Activated CD4-positive, alpha-beta T cell treated with anti-CD3 and anti-CD28 coated beads, Interleukin-2, amount 50 U/mL, for 48 hours (primary cell): ENCODE measurements at places on chromosomes 11 and 22.

DNA sequence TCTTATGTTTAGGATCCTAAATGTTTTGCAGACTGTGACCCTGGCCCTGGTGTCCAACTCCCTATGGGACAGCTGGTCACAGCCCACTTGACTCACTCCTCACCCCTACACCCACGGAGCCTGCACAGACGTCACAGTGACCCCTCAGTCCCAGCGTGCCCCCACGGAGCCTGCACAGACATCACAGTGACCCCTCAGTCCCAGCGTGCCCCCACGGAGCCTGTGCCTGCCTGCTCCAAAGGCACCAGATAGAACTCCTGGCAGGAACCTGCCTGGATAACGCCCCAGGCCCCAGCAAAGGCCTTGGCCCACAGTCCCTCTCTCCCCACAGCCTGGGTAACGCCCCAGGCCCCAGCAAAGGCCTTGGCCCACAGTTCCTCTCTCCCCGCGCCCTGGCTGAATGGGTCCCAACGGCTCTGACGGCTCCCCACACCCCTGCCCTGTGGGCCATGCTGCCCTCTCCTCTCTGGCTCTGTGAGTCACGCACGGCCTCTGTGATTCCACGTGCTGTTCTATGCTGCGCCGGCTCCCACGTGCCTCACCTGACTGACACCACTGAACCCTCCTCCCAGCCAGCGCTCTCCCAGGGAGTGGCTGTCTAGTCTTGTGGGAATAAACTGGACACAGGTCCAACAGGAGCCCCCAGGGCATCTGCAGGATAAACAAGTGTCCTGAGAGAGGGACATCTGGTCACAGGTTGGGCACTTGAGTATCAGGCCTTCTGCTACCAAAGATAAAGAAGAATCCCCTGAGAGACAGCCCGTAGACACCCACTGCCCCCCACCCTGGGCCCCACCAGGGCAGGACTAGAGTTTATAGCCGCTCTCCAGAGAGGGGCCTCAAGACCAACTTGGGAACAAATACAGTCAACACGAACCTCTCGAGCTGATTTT, 250.3 kb downstream of the BRD1 start:
- no peak for DNase-seq

- DNase-seq: no peak
Observed at GRCh38 chr11:31387379-31387778, 17.7 kb downstream of the DNAJC24 start.

- DNase-seq: no peak
Observed at GRCh38 chr11:39239553-39239952, 2219.9 kb downstream of the LRRC4C start.

GRCh38 chr11:32987851-32988250, 27.8 kb upstream of the DEPDC7 start:
- DNase-seq: no peak

DNA sequence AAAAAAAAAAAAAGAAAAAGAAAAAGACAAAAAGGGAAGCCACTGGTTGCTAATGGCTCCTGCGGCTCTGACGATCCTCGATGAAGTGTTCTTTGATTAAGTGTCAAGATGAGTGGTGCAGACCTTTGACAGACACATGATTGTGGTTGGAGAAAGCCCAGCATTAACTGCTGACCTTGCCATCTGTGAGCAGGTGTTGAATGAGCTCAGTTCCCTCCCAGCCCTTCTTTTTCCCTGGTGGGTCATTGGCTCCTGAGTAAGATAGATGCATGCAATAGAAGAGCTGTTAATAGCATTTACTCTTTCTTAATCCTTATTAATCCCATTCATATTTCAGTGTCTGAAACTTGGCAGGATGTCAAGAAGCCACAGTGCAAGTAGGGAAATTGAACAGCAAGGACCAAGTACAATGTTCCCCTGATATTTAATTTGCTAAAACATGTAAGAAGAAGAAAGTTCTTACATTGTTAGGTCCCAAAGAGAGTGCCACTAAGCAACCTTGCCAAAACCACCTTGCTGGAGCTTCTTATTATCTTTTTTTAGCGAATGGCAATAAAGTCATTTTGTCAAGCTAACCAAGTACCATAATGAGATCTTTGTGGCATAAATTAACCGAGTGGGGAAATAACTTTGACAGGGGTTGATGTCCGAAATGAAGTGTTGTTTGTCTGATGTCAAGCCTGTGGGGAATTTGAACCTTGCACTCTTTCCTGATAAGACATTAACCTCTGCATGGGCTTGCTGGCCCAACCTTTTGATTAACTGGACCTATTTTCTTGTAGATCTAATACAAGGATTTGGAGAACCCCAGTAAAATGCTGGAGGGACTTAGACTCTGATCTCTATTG, 113.7 kb downstream of the PTPRJ start:
- DNase-seq: no peak

- DNase-seq: no peak
Observed at GRCh38 chr22:36538529-36538928, 9.6 kb upstream of the EIF3D start.

DNA sequence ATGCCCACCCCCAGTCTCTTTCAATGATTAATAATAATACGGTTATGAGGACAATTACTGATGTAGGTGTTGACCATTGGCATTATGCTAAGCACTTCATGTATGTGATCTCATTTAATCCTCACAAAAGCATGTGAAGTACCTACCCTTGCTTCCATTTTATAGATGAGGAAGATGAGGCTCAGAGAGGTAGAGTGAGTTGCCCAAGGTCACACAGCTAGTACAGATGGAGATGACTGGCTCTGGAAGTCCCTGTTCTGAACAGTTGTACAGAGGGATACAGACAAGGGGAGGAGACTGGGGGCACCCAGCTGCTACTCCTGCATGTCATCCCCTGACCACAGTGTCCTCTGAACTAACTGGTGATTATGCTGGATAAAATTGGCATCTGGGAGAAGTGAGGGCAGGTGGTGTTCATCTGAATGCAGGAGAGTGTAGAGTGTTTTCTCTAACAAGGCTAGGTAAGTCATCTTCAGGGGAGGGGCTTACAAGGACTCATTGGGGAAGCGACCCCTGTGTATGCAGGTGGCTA, 43.2 kb downstream of the KIAA1671 start:
- no peak for DNase-seq

DNA sequence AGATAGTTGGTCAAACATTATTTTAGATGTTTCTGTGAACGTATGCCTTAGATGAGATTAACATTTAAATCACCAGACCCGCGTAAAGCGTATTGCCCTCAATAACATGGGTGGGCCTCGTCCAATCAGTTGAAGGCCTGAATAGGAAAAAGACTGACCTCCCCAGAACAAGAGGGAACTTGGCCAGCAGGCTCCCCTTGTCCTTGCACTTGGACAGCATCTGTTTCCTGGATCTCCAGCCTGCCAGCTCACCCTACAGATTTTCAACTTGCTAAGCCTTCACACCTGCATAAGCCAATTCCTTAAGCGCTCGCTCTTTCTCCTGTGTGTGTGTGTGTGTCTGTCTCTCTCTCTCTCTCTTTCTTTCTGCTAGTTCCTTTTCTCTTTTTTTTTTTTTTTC, 8.2 kb downstream of the TOM1 start:
- DNase-seq: no peak

- no peak for DNase-seq
Observed at GRCh38 chr11:92314499-92314898, 89.9 kb downstream of the FAT3 start.

DNA sequence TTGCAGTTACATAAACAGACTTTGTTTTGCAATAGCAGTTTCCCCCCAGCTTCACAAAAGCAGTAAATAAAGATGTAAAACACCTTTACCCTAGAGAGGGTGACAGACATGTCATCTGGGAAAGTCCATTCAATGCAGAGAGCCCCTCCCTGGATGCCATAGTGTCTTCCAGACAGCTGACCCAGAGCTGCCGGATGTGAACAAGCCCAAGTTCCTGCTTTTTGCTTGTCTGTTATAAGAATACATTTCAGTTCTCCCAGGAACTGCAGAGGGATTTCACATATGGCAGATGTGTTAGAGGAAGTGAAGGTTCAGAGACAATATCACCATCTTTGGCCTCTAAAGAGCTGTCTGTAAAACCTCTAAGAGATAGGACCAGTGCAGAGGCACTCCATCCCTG, 48.9 kb downstream of the RELT start:
- DNase-seq: no peak

DNA sequence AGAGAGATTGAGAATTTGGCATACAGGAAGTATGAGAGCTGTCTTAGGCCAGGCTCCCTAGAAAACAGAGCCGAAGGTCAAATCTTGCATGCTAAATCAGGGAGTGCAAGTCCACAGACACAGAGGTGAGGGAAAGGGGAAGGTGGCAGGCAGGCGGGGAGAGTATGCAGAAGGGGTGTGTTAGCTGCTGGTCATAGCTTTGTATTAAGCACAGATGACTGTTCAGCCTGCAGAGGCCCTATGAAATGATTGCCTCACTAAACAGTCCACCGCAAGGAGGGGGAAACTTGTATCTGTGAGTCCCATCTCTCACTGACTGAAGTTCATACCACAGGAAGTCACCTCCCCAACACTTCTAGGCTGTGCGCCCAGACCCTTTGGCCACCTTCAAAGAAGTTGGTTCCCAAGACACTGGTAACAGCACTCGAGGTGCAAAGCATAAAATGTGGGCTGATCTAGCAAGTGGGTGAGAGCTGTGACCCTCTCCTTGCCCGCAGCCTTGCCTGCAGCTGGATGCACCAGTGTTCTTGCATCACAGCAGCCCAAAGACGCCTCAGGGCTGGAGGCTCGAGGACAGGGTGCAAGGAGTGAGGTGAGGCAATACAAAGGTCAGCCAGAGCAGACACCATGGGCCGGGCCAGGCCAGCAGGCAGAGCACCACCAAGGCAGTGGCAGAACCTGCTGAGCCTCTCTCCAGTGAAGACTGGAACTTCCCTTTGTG, 115.3 kb upstream of the TBCEL start:
- no peak for DNase-seq

GRCh38 chr11:115193914-115194801, 310.1 kb downstream of the CADM1 start:
- DNase-seq: no peak

DNA sequence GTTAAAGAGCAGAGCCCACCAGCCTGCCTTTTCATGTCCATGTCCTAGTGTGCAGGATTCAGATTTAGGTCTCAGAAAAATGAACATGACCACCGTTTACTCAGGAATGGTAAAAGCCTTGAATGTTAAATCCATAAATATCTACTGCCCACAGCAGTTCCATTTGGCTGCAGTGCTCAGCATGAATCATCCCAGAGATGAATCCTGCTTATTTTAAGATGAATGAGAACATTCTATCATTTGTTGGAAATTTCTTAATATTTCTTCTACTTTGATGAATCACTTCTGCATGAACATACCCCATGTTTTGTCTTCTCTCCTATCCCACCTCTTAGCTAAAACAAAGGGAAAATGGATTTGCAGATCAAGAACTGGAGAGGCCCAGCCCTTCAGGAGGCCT, 47.5 kb upstream of the AQP11 start:
- no peak for DNase-seq

- no peak for DNase-seq
Observed at GRCh38 chr11:15347969-15348734, 233.4 kb downstream of the INSC start.

GRCh38 chr11:11025087-11025486, 167.2 kb upstream of the ZBED5 start:
- DNase-seq: no peak

DNA sequence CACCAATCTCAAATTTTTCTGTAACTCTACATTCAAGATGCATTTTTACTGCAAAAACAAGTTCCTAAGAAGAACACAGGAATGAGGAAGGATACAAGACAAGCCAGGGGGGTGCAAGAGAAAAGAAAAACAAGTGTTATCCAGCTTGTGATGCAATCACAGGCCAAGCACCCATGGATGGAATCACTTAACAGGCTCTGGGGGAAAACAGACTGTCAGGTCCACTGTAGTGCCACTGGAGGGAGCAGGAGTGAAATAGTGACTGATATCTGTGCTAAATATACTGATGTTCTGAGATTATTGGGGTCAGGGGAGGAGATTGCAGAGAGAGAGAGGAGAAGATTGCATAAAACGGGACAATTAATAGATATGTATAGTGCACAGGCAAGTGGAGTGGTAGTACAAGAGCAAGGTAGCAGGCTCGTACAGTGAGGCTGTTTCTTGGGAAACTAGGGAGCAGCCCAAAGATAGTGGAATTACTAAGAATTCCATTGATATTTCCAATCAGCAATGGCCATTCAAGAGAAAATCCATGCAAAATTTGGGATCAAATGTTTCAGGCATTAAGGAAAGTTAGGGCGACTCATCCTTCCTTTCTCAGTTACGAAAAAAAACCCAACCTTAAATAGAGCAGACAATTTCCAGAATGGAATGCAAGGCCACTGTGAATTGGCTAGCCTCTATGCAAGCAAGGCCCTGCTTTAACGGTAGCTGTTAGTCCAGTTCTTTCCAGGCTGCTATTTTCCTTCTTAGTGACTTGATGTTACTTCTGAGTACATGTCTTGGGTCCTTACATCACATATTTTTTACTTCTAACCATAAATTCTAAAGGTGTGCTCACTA, 52.2 kb upstream of the CEP126 start:
- DNase-seq: no peak

DNA sequence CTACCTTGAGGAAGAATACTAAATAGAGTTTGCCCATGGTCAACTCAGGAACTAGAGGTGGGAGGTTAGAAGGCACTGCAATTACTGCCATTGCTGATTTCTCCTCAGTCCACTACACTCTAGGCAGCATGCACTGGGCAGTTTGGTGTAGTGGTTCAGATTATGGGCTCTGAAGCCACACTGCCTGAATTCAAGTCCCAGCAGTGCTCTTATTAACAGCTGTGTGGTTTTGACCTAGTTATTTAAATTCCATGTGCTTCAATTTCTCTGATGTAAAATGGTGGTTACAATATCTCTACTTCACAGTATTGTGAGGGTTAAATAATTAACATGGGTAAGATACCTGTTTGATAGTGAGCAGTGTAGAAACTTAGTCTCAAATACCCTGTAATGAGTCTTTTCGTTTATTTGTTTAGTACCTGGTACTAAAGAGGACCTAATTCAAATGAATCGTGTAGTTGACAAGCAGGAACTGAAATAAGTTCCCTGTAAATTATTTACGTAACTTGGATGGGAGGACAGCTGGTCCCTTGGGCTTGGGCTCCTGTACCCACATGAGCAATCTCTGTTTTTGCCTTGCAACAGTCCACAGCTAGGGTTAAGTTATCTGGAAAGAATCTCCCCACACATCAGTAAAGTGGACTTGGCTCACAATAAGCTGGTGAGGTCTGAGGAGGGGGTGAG, 17.8 kb downstream of the PRR5L start:
- DNase-seq: no peak

DNA sequence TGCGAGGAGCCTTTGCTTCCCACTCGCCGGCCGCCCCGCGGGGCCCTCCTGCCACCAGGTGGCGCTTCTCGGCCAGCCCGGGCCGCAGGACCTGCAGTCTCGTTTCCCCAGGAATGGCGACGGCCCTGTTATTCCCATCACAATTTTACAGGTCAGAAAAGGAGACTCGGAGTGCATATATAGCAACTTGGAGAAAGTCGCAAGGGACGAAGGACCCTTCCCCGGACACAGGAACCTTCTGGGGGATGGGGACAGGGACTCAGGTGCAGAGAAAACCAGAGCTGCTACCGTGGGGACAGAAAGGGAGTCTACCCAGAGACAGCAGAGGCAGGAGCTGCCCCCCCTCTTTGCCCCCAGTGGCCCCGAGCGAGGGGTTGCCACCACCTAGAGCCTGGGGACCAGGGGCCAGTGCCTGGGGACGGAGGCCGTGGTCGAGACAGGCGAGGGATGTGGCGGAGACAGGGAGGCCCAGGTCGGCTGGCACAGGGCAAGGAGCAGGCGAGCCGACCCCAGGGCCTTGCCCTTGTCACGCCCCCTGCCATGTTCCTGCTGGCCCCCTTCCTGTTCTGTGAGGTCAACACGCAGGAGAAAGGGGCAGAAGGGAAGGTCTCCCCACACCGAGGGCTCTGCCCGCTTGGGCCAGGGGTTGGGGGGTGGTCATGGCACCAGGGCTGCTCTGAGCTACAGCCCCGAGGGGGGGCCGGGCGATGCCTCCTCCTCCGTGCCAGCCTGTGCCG, 3.5 kb upstream of the KRTAP5-6 start:
- DNase-seq: peak; percentile 83

- DNase-seq: no peak
Observed at GRCh38 chr11:132909021-132909606, 623.2 kb downstream of the OPCML start.
